ENCODE measurements at places on chromosomes 13 and 19.

GRCh38 chr13:89832827-89833226 lies 1514.7 kb upstream of the MIR17HG start:
- no peak for DNase-seq

DNA sequence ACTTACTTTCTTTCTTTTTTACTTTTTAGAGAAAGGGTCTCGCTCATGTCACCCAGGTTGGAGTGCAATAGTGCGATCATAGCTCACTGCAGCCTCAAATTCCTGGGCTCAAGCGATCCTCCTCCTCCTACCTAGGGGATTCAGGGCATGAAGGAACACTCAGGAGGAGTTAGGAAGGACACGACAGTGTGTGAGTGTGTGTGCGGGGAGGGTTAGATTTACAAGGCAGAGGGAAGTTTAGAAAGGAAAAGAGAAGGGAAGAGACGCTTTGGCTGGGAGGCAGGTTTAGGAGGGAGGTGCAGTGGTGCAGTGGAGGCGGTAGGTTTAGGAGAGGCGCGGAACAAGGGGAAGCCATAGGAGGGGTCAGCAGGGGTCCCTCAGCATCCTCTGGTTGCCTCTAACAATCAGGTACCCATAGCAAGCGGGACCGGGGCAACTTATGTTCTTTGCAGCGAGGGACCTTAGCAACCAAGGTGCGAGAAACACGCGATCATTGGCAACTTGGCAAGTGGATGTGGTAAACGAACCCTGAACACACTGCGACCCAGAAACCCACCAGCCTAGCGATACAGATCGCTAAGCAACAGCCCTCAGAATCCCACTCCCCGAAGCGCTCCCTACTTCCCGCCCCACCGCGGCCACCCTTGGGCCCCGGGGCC lies 501 bp downstream of the SIRT2 start:
- no peak for DNase-seq

GRCh38 chr13:24716011-24716410 lies 35.8 kb downstream of the ATP12A start:
- no peak for DNase-seq

- DNase-seq = no peak
Observed at GRCh38 chr13:74771964-74772363, 637.8 kb upstream of the KLF12 start.

GRCh38 chr19:55193481-55193880 lies 13.4 kb upstream of the SYT5 start:
- DNase-seq = no peak

- no peak for DNase-seq
Observed at GRCh38 chr19:42185277-42185676, 32.2 kb downstream of the DEDD2 start.

GRCh38 chr19:35414442-35414841 lies 33.6 kb upstream of the FFAR2 start:
- DNase-seq = no peak

DNA sequence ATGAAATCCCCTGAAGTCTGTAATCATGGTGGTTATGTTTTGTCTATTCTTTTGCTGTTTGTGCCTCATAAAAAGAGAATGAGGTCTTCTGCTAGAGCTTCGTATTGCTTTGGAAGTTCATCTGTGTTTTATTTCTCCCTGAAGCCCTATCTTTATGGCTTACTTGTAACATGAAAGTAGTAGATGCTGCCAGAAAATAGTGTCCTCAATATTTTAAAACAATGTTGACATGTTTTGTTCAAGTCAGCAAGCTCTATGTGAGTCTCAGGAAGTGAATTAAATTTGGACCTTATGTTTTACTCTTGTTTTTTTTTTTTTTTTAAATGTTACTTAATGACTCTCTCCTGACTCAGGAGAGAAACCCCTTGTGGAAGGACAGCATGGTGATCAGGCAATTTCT lies 130.5 kb downstream of the B3GLCT start:
- no peak for DNase-seq

GRCh38 chr19:49339301-49340068 lies 4.3 kb downstream of the CD37 start:
- DNase-seq = no peak

- no peak for DNase-seq
Observed at GRCh38 chr13:26406791-26407190, 150.7 kb upstream of the WASF3 start.

- no peak for DNase-seq
Observed at GRCh38 chr19:10514211-10515145, 2.8 kb downstream of the S1PR5 start.

DNA sequence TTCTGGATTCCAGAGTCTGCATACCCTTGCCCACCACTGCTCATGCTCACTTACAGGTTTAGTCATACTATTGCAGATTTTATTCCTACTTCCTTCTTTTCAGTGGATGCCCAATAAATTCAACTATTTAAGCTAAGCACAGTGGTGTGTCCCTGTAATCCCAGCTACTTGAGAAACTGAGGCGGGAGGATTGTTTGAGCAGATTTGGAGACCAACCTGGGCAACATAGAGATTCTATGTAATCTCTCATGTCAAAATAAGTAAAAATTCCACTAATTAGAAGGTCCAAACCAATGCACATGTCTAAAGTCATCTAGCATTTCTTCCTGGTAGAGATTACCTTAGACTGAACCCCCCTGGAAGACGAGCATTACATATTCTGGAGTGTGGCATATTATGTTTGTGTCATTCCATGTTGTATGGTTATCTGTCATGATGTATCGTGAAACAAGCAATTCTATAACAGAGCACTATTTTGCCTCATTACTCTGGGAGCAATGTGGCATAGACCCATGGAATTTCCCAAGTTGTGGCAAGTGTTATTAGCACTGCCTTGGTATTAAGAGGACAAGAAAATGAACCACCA lies 8.3 kb downstream of the HMGB1 start:
- no peak for DNase-seq

DNA sequence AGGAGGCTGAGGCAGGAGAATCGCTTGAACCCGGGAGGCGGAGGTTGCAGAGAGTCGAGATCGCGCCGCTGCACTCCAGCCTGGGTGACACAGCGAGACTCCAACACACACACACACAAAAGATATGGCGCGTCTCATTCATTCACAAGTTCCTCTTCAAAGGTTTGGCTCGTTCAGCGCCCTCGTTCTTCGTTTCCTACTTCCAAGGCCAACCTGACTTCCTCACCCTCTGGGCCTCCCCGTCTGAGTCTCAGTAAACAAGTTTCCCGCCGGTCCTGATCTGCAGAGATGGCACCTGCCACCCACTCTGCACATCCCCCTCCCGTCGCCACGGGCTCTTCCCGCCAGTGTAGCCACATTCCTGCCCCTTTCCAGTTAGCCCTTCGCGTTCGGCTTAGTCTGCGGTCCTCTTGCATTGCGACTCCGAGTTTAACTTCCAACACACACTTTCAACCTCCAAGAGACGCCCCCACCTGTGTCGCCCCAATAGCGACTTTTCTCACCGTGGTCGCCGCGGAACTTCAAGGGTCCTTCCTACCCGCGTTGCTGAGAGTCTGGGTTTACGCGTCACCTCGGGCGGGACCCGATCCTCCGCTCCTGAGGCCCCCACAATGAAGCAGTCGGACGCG lies 1.3 kb upstream of the BSG start:
- DNase-seq = no peak

DNA sequence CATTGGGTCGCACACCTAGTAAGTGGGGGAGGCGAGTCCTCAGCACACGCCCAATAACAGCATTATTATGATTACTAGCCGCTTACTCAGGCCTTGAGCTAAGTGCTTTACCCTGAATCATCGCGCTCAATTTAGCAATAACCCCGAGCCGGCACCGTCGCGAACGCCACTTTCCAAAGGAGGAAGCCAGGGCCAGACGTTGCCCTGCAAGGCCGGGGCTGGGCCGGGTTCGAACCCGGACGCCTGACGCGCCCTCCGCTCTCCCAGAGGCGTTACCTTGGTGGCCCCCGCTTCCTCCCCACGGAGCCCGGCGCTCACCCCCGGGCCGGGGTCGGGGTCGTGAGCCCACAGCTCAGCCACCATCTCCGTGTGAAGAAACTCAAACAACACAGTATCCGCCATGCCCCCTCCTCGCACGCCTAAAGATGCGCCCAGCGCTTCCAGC lies at the start of gene TRAPPC6A:
Gene TRAPPC6A (minus strand): TSS at position 421 of the 445 bp plus-strand sequence. CDS start 19 bp downstream, at position 402.
- DNase-seq = no peak

- no peak for DNase-seq
Observed at GRCh38 chr13:101695870-101696516, 243.5 kb downstream of the ITGBL1 start.

DNA sequence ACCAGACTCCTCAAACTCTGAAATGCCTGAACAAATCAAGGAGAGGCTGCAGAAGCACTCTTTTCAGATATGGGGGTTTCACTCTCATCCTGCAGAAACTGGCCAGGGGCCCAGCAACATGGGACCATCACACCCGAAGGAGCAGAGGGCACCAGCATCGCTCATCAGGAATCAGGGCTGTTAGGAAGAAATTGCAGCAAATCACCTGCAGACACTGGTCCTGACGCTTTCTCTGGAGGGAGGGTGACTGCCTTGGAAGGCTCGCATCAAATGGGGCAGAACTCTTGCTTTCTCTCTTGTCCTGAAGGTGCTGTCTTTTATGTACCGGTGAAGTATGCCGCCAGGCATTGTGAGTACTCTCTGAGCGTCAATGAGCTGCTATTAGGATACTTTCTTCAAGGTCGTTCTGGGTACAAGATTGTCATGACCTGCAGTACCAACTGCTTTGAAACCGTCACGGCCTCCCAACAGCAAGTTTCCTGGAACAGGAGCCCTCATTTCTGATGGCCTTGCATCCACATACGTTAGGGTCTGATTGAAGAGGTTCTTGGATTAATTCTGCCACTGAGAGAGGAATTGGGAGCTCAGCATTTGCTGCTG lies 155.7 kb upstream of the SOX1 start:
- DNase-seq = no peak

- no peak for DNase-seq
Observed at GRCh38 chr19:1468821-1469254, 10.2 kb downstream of the C19orf25 start.

DNA sequence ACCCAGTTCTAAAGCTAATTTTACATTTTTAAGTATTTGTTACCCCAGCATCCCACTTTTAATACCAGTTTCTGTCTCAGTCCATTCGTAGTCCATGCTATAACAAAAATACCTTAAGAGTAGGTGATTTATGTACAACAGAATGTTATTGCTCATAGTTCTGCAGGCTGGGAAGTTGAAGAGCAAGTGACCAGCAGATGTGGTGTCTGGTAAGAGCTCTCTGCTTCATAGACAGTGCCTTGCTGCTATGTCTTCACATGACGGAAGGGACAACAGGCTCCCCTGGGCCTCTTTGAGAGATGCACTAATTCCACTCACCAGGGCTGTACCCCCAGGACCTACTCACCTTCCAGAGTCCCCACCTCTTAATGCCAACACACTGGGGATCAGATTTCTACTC lies 96.6 kb downstream of the COL4A2 start:
- DNase-seq = no peak

DNA sequence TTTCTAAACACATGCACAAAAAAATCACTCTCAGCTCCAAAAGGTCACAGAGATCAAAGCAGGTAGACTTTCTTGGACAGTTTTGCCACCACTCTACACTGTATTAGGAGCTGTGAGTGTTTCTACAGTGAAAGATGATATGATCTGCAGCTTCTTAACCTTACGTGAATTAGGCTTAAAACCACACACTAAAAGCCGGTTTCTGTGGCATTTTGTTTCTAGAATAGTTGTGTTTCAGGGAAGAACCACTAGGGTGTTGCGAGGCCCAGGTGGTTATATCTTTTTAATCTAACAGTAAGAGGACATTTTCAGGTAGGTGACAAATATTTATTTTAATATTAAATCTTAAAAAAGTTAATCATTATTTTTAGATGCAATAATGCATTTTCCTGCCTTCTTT lies 216.4 kb downstream of the KLF5 start:
- no peak for DNase-seq

DNA sequence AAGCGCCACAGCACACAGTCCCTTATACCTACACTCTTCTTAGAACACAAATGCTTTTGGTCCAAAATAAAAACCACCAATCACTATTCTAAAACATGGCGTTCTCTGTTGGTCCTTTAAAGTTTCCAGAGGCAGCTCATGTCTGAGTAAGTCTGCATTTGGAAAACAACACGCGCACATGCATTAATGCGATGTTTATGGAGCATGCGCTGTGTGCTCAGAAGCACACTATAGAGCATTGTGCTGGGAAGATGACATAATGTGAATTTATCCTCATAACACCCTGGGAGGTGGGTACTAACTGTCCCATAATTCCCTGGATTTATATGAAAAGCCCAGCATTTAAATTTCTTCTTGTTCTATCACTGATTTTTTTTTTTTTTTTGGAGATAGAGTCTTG lies 10.7 kb downstream of the ZNF682 start:
- DNase-seq = no peak

- no peak for DNase-seq
Observed at GRCh38 chr13:99012539-99012938, 34.7 kb upstream of the DOCK9 start.

- DNase-seq = no peak
Observed at GRCh38 chr13:89937420-89937819, 1410.1 kb upstream of the MIR17HG start.

- no peak for DNase-seq
Observed at GRCh38 chr19:13965926-13966683, 13.8 kb downstream of the DCAF15 start.

Data from stimulated activated CD4-positive, alpha-beta T cell treated with anti-CD3 and anti-CD28 coated beads, Interleukin-12 subunit alpha, Interleukin-12 subunit beta, amount 100 ng/mL, for 24 hours (primary cell).